ENCODE measurements at places on chromosomes 7 and 10. TPM values are rescaled to one million over a fixed set of nuclear protein-coding genes. Genes with fewer than 3 reads are reported as not detected.

Gene INSYN2A
- total RNA-seq, result 0.33 TPM

Gene ATRNL1
- 26.1 TPM for total RNA-seq

Gene CTNNA3
- not detected for total RNA-seq

Gene CCL24
- total RNA-seq, result not detected

Gene NANOS1
- total RNA-seq, result 0.81 TPM

Gene RBP3
- total RNA-seq, result not detected

Gene SPDYE5
- total RNA-seq, result not detected

Gene TMEM270
- total RNA-seq, result not detected

Gene KCP
- total RNA-seq, result 0.98 TPM

Gene FMC1
- total RNA-seq, result 7.3 TPM

Measured in mesangial cell (primary cell).